Activated CD8-positive, alpha-beta memory T cell treated with anti-CD3 and anti-CD28 coated beads, Interleukin-2, amount 10 ng/mL, durations not matched to agents 7 days and 5 days (primary cell): ENCODE measurements at places on chromosomes 2 and 18. TPM values are rescaled to one million over a fixed set of nuclear protein-coding genes. Genes with fewer than 3 reads are reported as not detected.

Gene SKOR2
- total RNA-seq = not detected

Gene TRIP12
- total RNA-seq = 270 TPM

DNA sequence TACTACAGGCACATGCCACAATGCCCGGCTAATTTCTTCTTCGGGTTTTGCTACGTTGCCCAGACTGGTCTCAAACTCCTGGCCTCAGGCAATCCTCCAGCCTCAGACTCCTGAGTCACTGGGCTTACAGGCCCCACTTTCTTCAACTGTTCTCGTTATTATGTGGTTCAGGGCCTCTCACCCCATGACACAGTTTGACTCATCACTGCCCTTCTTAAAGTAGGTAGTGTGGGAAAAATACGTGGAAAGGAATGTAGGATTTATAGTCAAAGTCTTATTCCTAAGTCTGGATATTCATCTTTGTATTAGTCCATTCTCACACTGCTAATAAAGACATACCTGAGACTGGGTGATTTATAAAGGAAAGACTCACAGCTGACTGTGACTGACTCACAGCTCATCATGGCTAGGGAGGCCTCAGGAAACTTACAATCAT, 19.4 kb downstream of the CENPA start:
- DNase-seq = no peak

DNA sequence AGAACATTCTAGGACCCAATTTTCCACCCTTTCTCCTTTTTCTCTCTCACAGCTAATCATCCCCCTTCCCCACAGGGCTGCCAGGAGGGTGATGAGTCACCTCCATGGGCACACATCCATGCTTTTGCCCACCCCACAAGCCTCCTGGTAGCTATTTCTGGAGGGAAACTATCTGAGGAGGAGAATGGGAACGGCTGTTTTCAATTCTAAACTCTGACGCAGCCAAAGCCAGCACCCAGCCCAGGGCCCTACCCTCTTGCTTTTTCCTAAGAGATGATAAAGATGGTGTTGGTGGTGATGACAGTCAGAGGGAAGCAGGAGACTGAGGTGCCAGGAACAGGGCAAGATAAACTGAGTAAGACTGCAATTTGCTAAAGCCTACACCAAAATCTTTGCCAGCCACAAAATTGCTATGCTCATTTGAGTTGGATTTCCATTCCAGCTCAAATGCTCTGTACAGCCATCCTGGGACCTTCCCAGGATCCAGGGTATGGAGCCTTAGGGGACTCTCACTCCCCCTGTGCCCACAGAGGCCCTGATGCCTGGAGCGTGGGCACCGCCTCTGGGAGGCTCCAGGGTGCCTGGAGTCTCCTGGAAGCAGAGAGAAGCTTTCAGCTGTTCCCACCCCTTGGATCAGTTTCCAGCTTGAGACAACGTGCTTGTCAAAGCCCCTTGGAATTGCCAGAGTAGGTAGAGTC, 62.0 kb upstream of the FZD7 start:
- no peak for DNase-seq

GRCh38 chr2:127674241-127675209, 805 bp downstream of the LIMS2 start:
- DNase-seq = no peak
